ENCODE measurements at places on chromosomes 11 and 22. TPM values are rescaled to one million over a fixed set of nuclear protein-coding genes. Genes with fewer than 3 reads are reported as not detected.

The OR2AG2 gene
- total RNA-seq, result under 0.01 TPM

The C22orf42 gene
- not detected for total RNA-seq

The MAFF gene
- total RNA-seq, result 51.8 TPM

The ISX gene
- total RNA-seq, result not detected

The SYCE3 gene
- not detected for total RNA-seq

All from bladder microvascular endothelial cell (primary cell).